Activated CD4-positive, alpha-beta T cell treated with anti-CD3 and anti-CD28 coated beads for 4 hours (primary cell): ENCODE measurements at places on chromosomes 4 and X.
A peak's percentile ranks its signal among the peaks of the same experiment; 100 is the strongest.

DNA sequence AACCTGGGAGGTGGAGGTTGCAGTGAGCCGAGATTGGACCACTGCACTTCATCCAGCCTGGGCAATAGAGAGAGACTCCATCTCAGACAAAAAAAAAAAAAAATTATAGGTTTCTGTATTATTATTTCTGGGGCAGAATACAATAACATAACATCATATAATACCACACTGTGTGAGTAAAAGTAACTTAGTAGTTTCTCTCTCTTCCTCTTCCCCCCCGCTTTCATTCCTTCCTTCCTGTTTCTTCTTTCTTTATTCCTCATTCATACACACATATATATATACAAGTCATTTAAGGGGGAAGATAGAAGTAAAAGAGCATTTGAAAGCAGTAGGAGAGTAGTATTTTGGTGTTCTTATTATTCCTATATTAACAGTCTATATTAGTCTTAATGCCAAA is 55.9 kb upstream of the FHDC1 start:
- no peak for DNase-seq

GRCh38 chr4:155060419-155060818 is 148.0 kb upstream of the NPY2R start:
- no peak for DNase-seq

GRCh38 chr4:82951196-82951595 is 50.7 kb downstream of the THAP9 start:
- no peak for DNase-seq

DNA sequence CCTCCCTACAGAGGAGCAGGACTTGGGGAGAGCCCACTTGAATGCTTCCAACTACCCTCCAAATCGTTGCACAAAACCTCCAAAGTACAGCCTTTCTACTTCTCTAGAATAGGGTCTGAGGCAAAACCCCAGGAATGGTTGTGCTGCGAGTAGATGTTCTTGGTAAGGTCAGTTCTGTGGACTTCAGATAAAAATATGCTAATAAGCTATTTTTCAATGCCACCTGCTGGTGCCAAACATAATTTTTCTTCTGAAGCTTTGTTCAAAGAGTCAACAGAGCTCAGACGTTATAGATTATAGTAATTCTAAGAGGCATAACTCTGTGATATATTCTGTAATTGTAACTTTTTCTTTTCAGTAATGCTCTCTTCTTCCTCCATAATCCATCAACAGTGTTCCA is 425.7 kb downstream of the GPAT3 start:
- no peak for DNase-seq

GRCh38 chr4:54332542-54332941 is 103.4 kb downstream of the PDGFRA start:
- no peak for DNase-seq

DNA sequence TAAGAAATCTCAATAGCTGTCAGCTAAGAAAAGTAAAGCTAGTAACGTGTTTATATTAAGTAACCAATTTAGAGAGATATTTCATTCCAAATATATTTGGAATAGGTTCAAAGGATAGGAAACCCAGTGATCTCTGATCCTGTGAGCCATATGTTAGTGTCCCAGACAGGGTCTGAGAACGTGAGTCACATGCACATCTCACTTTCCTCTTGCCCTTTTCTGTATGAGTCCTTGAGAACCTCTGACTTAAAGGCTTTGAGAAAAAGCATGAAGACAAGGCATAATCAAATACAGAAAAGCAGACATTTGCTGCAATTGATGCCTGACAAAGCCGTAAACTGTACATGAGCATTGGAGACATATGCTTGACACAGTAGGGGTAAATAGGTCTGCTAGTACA is 655.1 kb upstream of the ADGRL3 start:
- DNase-seq: no peak

GRCh38 chr4:54547299-54548097 is 110.3 kb upstream of the KIT start:
- DNase-seq: no peak

DNA sequence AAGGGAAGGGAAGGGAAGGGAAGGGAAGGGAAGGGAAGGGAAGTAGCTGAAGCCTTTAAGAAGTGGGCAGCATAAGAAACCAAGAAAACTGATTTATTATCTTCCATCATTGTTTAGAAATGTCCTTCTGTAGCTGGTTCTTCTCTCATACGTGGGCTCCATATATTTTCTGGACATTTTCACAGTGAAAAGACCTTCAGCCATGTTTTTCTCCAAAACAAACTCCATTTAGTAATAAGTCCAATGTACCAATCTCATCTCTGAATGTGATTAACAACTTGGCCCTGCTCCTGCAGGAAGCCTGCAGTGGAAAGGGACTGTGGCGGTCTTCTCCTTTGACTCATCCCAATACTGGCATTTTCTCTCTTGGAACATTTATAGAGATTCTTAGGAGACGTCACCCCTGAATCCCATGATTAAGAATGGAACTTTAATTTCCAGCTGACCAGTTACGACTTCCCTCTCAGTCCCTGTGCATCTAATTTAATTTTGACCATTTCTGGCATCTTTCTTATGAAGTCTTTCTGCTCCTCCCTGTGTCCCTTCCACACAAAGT is 96.6 kb upstream of the GUCY1A1 start:
- no peak for DNase-seq

- DNase-seq: no peak
These were observed 426.3 kb downstream of the NLGN4X start for GRCh38 chrX:5802391-5802790.

DNA sequence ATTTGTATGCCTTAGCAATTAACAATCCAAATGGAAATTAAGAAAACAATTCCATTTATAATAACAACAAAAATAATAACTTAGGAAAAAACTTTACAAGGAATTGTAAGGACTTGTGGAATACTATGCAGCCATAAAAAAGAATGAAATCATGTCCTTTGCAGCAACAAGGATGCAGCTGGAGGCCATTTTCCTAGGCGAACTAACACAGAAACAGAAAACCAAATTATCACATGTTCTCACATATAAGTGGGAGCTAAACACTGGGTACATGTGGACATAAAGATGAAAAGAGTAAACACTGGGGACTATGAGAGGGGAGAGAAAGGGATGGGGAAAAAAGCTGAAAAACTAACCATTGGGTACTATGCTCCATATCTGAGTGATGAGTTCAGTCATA is 77.4 kb downstream of the WNK3 start:
- DNase-seq: no peak

GRCh38 chr4:162836773-162837172 is 329.9 kb downstream of the NAF1 start:
- no peak for DNase-seq

DNA sequence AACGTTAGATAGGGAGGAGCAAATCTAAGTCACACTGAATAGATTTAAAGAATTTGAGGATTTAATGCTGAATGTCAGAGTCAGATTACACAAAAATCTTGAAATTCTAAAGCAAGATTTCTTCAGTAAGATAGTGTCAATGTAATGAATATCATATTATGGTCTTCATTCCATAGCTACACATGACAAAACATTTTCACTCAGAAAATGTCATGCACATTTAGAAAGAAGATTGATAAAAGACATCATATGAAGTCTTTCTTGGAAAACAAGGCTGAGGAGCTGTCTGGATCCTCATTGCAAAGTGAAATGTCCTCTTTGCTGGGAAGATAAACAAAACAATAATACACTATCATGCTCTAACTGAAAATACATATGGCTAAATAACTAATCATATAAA is 1006.9 kb downstream of the PCDH7 start:
- no peak for DNase-seq

DNA sequence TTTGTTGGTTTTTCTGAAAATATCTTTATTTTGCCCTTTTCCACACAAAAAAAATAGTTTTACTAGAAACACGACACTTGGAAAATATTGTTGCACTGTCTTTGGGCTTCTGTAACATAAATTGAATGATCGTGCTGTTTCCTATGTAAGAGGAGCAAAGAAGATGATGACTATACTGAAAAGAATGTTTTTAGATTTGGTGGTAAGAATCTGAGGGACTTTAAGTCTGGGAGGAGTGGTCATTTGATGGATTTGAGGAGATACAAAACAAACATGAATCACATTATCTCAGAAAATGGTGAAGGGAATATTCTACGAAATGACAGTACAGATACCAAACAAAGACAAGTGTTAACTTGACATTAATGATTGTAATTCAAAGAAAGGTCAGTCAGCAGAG is 328.8 kb downstream of the ADAM29 start:
- no peak for DNase-seq

- no peak for DNase-seq
These were observed 349.0 kb upstream of the TRAM1L1 start for GRCh38 chr4:117434424-117434823.

DNA sequence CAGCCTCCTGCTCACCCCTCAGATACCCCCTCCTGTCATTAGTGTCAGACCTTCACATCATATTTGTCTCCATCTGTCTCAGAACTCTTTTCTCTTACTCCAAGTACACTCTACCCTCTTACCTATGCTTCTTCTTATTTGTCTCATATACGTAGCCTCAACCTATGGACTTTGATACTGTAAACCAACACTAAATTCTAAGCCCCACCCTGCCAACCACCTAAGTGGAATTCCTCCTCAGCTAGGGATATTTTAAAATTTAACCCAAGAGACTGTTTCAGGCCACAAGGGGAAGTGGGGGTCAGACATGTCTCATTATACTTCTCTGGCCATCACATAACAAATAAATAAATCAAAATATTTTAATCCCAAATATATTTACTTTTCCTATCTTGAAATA is 778.1 kb upstream of the GRID2 start:
- DNase-seq: no peak

- DNase-seq: no peak
These were observed 79.8 kb downstream of the SPANXN3 start for GRCh38 chrX:143437439-143437838.

DNA sequence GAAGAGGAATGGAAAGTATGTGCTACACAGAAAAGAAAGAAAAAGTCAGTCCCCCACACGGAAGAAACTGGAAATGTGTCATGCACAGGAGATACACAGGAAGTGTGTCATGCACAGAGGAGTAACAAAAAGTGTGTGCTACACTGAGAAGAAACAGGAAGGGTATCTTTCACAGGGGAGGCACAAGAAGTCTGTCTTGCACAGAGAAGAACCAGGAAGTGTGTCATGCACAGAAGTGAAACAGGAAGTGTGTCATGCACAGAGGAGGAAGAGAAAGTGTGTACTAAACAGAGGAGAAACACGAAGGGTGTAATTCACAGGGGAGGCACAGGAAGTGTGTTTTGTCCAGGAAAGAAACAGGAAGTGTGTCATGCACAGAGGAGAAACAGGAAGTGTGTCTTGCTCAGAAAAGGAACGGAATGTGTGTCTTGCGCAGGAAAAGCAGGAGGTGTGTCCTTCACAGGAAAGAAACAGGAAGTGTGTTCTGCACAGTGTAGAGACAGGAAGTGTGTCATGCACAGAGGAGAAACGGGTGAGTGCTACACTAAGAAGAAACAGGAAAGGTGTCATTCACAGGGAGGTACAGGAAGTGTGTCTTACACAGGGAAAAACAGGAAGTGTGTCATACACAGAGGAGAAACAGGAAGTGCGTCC is 527.2 kb upstream of the PRKX start:
- no peak for DNase-seq

GRCh38 chr4:75593393-75593792 is 36.9 kb downstream of the CDKL2 start:
- no peak for DNase-seq

GRCh38 chr4:52586069-52586468 is 73.0 kb downstream of the USP46 start:
- DNase-seq: no peak

DNA sequence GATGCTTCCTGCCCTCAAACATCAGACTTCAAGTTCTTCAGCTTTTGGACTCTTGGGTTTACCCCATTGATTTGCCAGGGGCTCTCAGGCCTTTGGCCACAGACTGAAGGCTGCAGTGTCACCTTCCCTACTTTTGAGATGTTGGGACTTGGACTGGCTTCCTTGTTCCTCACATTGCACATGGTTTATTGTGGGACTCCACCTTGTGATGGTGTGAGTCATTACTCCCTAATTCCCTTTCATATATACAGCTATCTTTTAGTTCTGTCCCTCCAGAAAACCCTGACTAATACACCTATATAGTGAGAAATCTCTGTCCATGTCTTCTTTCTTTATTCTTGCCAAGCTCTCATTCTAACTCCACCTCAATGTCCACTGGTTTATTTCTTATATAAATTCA is 736.9 kb upstream of the HS3ST1 start:
- DNase-seq: no peak

DNA sequence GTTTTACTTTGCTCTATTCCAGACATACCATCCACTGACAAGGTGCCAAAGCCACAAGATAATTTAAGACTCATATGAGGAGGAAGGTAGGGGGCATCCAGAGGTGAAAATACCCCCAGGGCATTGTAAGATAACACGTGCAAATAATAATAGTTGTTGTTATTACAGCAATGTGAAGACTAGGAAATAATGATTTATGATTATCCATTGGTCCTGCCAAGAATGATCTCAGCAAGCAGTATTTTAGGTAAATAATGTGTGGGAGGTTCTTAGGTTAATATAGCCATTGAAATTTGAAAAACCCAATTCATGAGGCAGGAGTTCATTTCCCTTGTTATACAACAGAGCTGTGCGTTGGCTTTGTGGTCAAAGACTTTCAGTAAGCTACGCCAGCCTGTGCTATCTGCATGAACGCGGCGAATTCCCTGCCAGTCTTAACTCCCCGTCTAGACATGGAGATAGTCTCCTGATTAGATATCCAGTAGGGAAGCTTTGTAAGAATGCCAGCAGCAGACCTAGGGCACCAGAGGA is 47.2 kb upstream of the MXRA5 start:
- no peak for DNase-seq

DNA sequence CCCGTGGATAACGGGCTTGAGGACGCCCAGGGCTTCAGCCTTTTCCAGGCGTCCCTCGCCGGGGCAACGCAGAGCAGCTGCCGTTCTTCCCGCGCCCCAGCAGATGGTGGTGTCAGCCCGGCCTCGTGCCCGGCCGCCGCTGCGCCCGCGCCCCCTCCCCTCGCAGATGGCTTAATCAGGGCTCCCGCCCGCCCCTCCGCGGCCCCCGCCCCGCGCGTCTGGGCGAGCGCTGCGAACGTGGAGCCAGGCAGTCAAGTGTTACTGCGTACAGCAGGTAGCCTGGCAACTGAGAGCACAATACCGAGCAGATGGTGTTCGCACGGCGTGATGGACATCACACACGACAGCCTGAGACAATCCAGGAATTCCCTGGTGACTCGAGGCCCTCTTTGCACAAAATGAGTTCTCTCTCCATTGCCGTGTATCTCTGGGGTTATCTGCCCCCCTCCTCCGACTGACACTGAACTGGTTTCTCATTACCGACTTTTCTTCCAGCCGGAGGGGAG is 69.3 kb downstream of the MGST2 start:
- peak; percentile 37 for DNase-seq

- no peak for DNase-seq
These were observed 565.6 kb upstream of the TENM3 start for GRCh38 chr4:181677621-181678020.

DNA sequence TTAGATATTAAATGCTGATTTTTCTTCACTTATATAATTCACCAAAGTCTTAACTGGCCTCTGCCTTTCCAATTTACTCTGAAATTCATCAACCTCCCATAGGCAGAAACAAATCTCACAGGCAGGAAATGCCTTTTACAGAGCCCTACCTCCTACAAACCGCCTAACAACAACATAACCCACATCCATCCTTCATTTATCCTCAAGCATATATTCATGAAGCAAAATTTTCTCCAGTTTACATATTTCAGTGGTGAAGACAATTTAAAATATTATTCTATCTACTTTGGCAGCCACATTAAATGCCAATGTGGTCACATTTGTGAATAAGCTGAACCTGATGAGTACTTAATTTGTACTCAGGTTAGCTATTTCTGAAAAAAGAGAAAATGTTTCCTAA is 30.3 kb downstream of the SEPSECS start:
- DNase-seq: no peak

- DNase-seq: no peak
These were observed 8.7 kb downstream of the TMEM187 start for GRCh38 chrX:153981231-153981630.

GRCh38 chr4:138297743-138298405 is 55.7 kb upstream of the SLC7A11 start:
- no peak for DNase-seq
